Fibroblast of skin of back (primary cell): ENCODE measurements at places on chromosomes 7 and 10.
A peak's percentile ranks its signal among the peaks of the same experiment; 100 is the strongest.

GRCh38 chr7:144508702-144509101, 105.2 kb upstream of the NOBOX start:
- DNase-seq, result no peak

DNA sequence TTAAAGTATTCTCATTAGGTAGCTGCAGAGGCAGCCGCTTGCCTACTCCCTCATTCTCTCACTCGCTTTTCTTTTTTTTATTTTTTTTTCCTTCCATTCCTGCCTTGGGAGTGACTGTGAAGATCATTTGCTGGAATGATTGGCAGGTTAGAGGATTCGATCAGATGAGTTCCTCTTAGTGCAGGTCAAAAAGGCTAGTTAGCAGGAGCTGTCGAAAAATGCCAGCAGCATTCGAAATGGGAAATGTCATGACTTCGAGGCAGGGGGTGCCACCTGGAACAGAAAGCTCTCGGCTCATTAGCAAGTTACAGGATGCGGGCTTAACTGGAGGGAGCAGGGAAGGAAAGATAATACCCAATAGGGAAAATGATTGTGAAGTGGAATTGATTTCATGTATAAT, 137.5 kb upstream of the FZD1 start:
- no peak for DNase-seq

- DNase-seq, result peak; percentile 37
Measured at GRCh38 chr10:67912331-67912946, 28.0 kb downstream of the SIRT1 start.

- DNase-seq, result no peak
Measured at GRCh38 chr10:119715628-119716505, 10.0 kb upstream of the INPP5F start.

DNA sequence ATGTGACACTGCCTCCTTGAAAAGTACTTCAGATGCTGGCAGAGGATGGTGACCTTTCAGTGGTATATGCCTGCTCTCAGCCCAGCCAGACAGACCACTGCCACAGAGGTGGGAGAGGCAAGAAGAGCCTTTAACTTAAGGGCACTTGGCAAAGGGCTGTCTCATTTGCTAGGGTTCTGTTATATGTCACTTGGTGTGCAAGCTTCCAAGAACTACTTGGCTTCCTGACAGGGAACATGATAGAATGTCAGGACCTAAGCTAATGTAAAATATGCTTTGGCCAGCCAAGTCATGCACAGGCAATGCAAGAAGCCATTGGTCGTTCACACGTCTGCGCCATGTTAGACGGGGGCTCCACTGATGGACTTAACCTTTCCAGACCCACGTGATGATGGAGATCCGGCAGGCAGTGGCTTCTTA, 54.7 kb downstream of the RBM20 start:
- DNase-seq, result no peak

DNA sequence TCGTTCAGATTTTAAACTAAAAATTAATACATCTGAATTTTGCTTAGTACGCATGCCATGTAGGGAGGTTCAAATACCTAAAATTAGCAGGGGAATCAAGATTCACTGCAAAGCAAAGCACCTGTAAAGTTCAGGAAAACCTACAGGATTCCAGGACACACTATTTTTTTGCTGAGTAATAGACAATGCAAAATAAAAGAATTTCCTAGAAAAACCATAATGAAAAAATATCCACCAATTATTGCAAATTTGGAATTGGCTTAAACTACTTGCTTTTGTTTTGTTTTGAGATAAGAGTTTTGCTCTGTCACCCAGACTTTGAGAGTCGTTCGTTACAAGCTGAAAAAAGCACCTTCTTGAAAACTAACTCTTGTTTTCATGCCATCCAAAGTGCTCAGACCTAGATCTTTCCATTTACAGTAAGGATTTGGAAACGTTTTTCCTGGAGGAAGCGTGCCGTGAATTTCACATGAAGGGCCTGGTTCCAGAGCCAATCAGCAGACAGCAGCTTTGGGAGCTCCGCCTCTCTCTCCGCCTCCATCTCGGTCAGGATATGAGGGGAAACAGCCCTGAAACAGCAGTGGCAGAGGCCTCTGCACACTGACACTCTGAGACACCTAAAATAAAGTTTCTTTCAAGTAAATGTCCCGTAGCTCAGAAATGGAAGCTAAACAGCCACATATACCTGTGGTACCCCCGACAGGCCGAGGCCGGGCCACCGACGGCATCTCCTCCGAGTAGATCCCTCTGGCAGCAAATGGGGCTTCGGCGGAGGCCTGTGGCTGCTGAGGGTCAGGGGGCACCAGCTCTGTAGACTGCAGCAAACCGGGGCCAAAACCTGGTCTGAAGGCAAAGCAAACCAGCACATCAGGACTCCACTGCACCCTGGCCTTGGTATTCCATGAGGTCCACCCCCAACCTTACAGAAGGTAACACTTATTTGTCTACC, 45.9 kb upstream of the ATP6V0A4 start:
- no peak for DNase-seq

GRCh38 chr10:128398118-128398517, 271.9 kb upstream of the MKI67 start:
- no peak for DNase-seq

GRCh38 chr10:30079408-30079807, 20.0 kb upstream of the JCAD start:
- DNase-seq, result no peak

GRCh38 chr7:47027695-47028240, 554.1 kb downstream of the TNS3 start:
- no peak for DNase-seq

DNA sequence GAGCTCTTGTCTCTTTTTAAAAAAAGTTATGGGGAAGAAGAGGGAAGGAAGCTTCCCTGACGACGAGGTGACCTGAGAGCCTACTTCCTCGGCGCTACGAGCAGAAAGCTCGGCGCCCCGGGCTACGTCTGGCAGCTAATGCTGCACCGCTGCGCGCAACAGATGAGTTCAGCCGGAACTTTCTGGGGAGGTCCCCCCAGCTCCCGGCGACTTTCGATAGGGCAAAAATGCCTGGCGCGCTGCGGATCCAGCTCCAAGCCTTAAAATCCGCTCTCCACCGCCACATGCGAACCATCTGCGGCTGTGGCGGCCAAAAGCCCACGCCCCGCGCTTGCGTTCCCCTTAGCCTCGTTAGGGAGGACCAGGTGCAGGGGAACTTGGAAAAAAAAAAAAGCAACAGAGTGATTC, 621 bp downstream of the P4HA1 start:
- peak; percentile 63 for DNase-seq

DNA sequence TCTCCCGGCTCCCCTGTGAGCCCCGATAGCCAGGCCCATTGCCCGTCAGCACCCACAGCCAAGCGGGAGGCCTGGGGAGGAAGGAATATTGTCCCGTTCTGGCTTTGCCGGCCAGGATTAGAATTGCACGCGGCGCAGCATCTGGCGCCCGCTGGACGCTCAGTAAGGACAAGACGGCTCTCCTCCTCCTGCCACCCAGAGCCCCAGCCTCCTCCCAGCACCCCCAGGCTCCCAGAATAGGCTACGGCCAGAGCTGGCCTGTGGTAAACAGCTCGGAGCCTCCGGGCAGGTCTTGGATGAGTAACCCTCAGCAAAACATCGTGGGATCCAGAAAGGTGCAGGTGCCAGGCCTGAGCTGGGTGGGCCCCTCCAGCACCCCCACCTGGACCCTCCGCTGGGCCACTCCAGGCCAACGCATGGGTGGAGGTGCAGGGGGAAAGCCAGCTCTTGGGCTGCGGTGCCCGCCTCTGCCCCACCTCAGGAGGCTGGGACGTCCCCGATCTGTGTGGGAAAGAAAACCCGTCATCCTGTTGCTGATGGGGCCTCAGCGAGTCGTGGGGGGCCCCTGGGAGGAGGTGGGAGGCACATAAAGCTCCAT, 5.8 kb upstream of the FAM20C start:
- no peak for DNase-seq

DNA sequence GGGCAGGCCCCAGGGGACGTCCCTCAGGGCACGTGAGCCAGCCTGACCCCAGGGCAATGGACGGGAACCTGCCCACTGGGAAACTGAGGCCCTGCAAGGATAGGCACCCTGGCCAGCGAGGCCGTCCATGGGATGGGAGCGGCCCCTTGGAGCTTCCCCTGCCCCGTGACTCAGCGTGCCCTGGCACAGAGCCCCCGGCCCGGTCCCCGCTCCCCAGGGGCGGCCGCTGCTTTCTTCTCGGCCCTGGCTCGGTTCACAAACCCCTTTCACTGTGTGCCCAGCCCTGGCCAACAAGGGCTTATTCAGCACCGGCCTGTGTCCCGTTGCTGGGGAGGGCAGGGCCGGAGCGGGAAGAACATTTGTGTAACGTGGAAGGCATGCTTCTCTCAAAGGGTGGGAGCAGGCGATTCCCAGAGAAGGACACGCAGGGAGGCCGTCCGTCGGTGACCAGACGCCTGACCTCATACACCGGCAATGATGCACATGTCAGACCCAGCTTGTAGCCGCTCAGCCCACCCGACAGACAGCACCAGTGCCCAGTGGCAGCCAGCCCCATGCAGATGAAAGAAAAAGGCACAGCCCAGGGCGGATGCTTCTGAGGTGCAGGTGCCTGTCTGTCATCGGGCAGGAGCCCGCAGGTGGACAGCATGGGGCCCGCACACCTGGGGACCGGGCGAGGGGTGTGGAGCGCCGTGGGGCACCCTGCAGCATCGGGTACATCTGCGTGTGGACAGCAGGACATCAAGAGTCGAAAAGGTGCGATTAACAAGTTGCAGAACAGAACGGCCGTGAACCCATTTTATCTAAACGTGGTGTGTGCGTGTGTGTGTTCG, 94.5 kb downstream of the PDGFA start:
- DNase-seq, result no peak

DNA sequence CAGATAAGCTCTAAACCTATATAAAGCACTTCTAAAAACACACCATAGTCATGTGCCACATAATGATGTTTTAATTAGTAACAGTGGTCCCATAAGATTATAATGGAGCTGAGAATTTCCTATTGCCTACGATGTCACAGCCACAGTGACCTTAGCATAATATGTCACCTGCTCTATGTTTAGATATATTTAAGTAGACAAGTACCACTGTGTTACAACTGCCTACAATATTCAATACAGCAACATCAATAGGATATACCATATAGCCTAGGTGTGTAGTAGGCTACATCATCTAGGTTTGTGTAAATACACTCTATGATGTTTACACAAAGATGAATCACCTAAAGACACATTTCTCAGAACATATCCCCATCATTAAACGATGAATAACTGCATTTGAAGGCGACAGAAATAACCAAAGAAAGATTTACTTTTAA, 24.5 kb downstream of the GPR22 start:
- DNase-seq, result no peak

GRCh38 chr10:64271508-64271907, 750.3 kb downstream of the REEP3 start:
- DNase-seq, result no peak

GRCh38 chr7:21651697-21652096, 108.9 kb downstream of the DNAH11 start:
- no peak for DNase-seq

GRCh38 chr7:124779194-124779593, 13.6 kb upstream of the GPR37 start:
- DNase-seq, result no peak

GRCh38 chr7:73433924-73434700, 534 bp downstream of the FZD9 start:
- peak; percentile 17 for DNase-seq

GRCh38 chr7:75850235-75850634, 28.6 kb upstream of the RHBDD2 start:
- DNase-seq, result no peak

GRCh38 chr10:132511121-132512051, 26.2 kb upstream of the INPP5A start:
- no peak for DNase-seq

- DNase-seq, result peak; percentile 61
Measured at GRCh38 chr7:70694434-70694970, 437.4 kb upstream of the GALNT17 start.

- DNase-seq, result no peak
Measured at GRCh38 chr10:132395704-132396493, 1.1 kb upstream of the PWWP2B start.

DNA sequence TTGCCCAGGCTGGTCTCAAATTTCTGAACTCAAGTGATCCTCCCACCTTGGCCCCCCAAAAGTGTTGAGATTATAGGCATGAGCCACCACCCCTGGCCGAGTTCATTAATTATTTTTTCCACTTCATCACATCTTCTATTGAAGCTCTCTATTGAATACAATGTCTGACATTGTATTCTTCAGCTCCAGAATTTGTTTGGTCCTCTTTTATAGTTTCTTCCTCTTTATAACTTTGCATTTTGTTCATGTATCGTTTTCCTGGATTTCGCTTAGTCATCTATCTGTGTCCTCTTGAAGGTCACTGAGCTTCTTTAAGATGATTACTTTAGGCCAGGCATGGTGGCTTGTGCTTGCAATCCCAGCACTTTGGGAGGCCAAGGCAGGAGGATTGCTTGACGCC, 30.2 kb downstream of the NOM1 start:
- DNase-seq, result no peak

DNA sequence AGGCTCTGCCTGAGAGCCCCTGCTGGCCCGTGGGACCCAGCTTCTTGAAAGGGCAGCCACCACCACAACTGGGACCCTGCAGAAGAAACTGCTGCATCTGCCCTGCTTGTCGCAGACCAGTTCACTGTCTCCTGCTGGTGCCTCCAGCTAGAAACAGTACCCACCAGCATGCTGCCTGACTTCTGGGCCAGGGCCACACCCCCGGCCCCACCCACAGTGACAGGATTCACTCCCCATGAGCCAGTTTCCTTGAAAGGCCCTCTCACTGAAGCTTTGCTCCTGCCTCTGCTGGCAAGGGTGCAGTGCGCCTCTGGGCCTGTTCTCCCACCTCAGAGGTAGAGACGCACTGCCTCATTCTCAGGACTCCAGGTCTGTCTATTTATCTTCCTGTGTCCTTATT, 32.4 kb downstream of the ANXA11 start:
- no peak for DNase-seq

- DNase-seq, result no peak
Measured at GRCh38 chr7:711922-712380, 14.5 kb upstream of the DNAAF5 start.

DNA sequence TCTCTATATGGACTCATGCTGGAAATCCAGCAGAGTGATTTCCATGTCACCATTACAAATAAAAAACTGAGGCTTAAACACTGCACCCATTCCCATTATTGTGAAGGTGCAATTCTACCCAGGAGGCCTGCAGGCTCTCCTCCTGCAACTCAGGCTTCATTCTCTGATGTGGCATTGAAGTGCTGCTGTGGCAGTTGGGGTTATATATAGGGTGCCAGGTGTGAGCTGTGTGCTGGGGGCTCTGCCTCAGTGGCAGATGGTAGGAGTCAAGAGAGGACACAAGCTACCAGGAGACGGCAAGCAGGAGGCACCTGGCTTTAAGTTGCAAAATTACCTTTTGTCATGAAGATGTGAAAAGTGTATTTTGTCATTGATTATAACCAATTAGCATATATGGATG, 21.3 kb downstream of the ZNF107 start:
- no peak for DNase-seq

DNA sequence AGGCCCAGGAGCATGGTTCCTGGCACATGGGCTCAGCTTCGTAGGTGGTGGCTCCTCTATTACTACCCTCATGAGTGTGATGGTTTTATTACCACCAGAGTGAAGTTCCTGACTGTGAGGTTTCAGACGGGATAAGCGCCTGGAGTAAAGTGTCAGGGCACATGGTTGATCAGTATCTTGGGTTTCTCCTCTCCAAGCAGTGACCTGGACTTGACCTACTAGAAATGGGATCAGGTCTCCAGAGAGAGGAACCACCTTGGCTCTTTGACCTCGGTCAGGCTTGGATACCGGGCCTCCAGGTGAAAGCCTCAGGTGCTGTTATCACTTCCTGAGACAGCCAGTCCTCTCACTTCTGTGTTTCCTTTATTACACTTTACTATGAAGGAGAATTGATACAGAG, 67.7 kb downstream of the GRK5 start:
- DNase-seq, result no peak

GRCh38 chr7:140525743-140526142, 46.4 kb upstream of the MKRN1 start:
- no peak for DNase-seq

GRCh38 chr7:137670222-137671064, 176.3 kb downstream of the DGKI start:
- DNase-seq, result peak; percentile 83
